Upper lobe of right lung (tissue), 1 donor: ENCODE measurements at places on chromosomes 7 and 10. TPM values are rescaled to one million over a fixed set of nuclear protein-coding genes. Genes with fewer than 3 reads are reported as not detected.

Gene GIMAP7
- total RNA-seq: 47.0 TPM

Gene OPN1SW
- total RNA-seq: not detected

- H3K27ac ChIP-seq: no peak overlapping the region
- no peak for DNase-seq
- no peak overlapping the region for H3K4me3 ChIP-seq
- no peaks in the 10 kb centered on the region for H3K4me1 ChIP-seq
Measured at GRCh38 chr7:123941391-123942180, 16.5 kb downstream of the SPAM1 start.

DNA sequence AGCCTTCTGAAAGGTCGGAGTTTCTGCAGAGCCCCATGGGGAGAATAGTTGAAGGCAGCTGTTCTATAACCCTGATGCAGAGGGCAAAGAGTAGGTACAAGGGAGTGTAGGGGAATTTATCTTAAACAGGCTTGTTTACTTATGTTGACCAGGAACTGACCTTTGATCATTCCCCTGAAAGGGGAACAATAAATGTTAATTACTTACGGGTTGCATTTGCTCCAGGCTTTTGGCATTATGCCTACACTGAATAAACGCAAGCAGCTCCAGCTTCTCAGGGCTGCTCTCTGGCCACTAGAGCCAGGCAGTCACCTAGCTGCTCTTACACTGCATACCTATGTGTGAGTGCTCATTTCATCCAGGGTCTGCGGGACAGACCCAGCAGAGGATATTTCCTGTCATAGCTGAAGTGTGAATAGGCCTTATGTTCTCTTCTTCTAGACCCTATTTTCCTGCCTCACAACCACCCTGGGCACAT is 26.9 kb upstream of the ABCA13 start:
- H3K4me3 ChIP-seq: no peak overlapping the region
- no peak overlapping the region for H3K27ac ChIP-seq
- no peaks in the 10 kb centered on the region for H3K27me3 ChIP-seq

GRCh38 chr10:118583611-118584010 is 11.8 kb downstream of the PRLHR start:
- no peak overlapping the region for H3K4me3 ChIP-seq
- H3K36me3 ChIP-seq: no peaks in the 10 kb centered on the region
- no peak for DNase-seq
- no peak overlapping the region for H3K27ac ChIP-seq
- no peaks in the 10 kb centered on the region for H3K4me1 ChIP-seq
- H3K27me3 ChIP-seq: peaks cover 6% of the 10 kb centered on the region

GRCh38 chr7:30630986-30631385 is 36.3 kb downstream of the GARS1 start:
- H3K36me3 ChIP-seq: peaks cover 90% of the 10 kb centered on the region
- DNase-seq: no peak
- no peaks in the 10 kb centered on the region for H3K27me3 ChIP-seq
- no peak overlapping the region for H3K4me3 ChIP-seq
- H3K27ac ChIP-seq: no peak overlapping the region
- H3K4me1 ChIP-seq: no peaks in the 10 kb centered on the region

DNA sequence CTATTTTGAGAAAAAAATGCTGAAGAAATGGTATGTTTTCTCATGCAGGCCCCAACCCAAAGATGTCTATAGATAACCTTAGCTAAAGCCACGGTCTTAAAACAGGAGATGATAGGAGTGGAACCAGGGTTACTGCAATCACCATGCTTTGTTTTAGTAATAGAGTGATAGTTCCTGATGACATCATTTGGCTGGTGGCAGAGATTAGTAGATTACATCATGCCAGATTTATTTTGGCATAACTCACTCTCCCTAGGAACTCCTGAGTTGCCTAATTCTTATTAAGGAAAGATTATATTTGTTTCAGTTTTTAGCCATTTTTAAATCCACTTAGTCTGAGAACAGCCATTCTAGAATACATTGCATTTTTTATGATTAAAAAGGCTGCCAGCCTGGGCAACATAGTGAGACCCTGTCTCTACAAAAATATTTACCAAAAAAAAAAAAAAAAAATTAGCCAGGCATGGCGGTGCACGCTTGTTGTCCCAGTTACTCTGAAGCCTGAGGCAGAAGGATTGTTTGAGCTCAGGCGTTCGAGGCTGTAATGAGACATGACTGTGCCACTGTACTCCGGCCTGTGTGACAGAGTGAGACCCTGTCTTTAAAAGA is 17.8 kb downstream of the ENO4 start:
- H3K4me3 ChIP-seq: no peak overlapping the region
- H3K36me3 ChIP-seq: no peaks in the 10 kb centered on the region
- no peaks in the 10 kb centered on the region for H3K4me1 ChIP-seq
- H3K27ac ChIP-seq: no peak overlapping the region
- H3K27me3 ChIP-seq: no peaks in the 10 kb centered on the region
- DNase-seq: no peak

DNA sequence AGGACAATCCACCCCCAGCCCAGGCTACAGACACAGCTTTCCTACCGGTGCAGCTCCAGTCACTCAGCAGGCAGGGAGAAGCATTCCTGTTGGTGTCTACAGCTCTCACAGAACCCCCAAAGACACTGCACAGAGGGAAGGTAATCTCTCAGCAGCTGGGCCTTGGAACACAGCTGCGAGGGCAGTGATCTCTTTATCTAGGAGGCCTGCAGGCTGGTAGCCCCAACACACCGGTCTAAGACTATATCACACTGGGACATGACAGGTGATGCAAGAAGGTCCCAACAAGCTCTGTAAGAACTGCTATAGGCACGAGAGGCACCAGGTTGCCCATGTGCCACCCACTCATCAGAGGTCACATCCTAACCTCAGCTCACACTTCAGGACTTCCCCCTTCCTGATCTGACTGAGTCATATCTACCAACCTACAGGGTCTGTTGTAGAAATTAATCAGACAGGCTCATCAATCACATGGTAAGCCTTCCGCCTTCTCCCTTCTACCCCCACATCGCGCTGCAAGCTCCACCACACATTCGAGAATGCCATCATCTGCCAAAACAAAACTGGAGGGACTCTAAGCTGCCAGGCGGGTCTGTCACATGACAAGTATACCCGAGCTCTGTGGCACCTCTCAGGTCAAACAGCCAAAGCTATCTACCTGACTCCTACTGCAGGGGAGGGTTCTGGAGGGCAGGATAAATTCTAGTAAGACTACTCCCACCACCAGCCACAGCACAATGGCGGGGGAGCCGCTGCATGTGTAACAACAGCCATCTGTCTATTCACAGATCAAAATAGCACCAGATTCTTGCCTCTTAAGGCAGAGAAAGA is 26.1 kb downstream of the FAM53B start:
- peak; percentile 69 for DNase-seq
- H3K27ac ChIP-seq: peak overlapping the region; percentile 80
- H3K27me3 ChIP-seq: no peaks in the 10 kb centered on the region
- peaks cover 73% of the 10 kb centered on the region for H3K4me1 ChIP-seq
- no peak overlapping the region for H3K4me3 ChIP-seq

- no peak overlapping the region for H3K27ac ChIP-seq
- H3K36me3 ChIP-seq: no peaks in the 10 kb centered on the region
- no peaks in the 10 kb centered on the region for H3K27me3 ChIP-seq
Measured at GRCh38 chr10:607545-608185, 81.8 kb downstream of the DIP2C start.

GRCh38 chr10:132488231-132488821 is 49.3 kb upstream of the INPP5A start:
- peak; percentile 47 for DNase-seq
- peaks cover 4% of the 10 kb centered on the region for H3K4me1 ChIP-seq
- no peak overlapping the region for H3K27ac ChIP-seq
- H3K27me3 ChIP-seq: no peaks in the 10 kb centered on the region
- no peaks in the 10 kb centered on the region for H3K36me3 ChIP-seq

DNA sequence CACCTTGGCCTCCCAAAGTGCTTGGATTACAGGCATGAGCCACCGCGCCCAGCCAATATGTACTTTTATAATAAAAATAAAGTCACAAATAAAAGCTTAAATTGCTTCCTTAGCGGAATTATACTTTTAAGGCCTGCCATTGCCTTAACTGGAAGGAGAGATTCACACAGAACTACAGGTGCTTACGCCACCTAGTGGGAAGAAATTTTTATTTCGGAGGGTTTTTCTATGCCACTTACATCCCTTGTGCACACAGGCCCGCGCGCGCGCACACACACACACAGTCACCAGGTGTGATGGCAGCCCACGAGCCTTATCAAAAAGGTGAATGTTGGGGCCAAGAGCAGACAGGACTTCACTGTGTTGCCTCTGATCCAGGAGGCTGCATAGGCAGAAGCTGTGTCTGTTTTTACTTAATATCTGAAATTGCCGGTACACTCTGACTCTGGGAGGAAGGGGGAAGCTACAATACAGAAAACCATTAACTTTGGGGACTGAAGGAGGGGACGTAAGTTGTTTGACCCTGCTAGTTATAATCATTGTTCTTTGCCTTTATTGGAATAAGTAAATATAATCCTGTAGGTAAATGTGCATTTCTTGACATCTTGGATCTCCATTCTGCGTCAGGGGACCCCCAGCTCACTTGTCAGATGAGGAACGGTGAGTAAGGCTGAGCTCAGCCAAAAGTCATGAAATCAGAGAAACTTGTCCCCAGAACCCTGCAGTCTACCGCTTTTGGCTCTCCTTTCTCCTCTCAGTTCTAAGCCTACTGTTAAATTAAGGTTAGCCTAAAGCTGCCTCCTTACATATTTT is 87.1 kb downstream of the SLC16A9 start:
- H3K27me3 ChIP-seq: no peaks in the 10 kb centered on the region
- no peaks in the 10 kb centered on the region for H3K36me3 ChIP-seq
- no peak overlapping the region for H3K27ac ChIP-seq
- DNase-seq: no peak

DNA sequence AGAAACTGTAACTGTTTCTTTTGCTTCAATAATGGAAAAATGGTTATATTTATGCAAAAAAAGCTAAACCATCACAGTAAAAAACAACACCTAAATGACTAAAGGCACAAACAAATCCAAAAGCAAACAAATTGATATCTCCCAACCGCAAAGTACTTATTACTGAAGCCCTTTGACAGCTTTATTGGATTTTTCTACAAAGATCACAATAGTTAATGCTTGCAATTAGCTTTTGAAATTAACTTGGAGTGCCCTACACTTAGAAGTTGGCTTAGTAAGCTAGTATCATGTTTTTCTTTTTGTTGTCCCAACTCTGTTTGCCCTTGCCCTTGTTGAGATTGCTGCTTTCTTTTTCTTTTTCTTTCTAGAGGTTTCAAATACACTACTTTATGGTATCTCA is 257.5 kb downstream of the INHBA start:
- no peaks in the 10 kb centered on the region for H3K27me3 ChIP-seq
- H3K36me3 ChIP-seq: no peaks in the 10 kb centered on the region
- no peaks in the 10 kb centered on the region for H3K4me1 ChIP-seq

Gene SNX10
- total RNA-seq: 73.8 TPM

Gene DNAJB9
- total RNA-seq: 36.5 TPM

Gene NUTM2D
- 5.1 TPM for total RNA-seq
